ENCODE measurements at places on chromosomes 7 and 10. TPM values are rescaled to one million over a fixed set of nuclear protein-coding genes. Genes with fewer than 3 reads are reported as not detected.

LAMB4 gene
- total RNA-seq: not detected

MSMB gene
- total RNA-seq: 0.89 TPM

DPCD gene
- 33.4 TPM for total RNA-seq

ELOVL3 gene
- 0.14 TPM for total RNA-seq

LRWD1 gene
- 54.0 TPM for total RNA-seq

DNA sequence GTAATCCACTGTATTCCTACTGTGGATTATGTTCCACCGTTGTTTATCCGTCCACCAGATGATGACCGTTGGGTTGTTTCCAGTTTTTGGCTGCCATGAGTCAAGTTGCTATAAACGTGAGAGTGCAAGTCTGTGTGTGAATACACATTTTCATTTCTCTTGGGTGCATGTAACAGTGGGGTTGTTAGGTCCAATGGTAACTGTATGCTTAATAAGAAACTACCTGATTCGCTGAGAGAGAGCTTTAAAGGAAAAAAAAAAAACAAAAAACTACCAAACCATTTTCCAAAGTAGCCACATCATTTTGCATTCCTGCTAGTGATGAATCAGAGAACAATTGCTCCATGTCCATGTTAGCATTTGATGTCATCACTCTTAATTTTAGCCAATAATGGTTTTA lies 15.9 kb downstream of the UBN2 start:
- no peak for DNase-seq

DNA sequence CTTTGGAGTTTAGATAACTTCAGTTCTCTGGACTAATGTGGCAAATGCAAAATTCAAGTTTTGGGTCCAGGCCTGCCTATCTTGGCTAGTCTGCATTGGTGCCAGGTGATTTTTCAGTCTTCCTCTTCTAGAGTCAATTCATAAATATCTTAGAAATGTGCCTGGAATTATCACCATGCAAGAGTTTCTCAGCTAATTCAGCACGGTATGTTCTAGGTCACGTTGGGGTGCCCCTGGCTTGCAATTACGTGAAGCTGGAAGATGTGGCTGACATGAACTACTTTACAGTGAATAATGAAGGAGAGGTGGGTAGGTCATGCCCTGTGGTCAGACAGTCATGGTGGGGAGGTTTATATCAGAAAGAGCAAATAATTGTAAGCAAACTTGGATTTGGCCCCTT lies 25.0 kb downstream of the ZDHHC6 start:
- no peak for DNase-seq

DNA sequence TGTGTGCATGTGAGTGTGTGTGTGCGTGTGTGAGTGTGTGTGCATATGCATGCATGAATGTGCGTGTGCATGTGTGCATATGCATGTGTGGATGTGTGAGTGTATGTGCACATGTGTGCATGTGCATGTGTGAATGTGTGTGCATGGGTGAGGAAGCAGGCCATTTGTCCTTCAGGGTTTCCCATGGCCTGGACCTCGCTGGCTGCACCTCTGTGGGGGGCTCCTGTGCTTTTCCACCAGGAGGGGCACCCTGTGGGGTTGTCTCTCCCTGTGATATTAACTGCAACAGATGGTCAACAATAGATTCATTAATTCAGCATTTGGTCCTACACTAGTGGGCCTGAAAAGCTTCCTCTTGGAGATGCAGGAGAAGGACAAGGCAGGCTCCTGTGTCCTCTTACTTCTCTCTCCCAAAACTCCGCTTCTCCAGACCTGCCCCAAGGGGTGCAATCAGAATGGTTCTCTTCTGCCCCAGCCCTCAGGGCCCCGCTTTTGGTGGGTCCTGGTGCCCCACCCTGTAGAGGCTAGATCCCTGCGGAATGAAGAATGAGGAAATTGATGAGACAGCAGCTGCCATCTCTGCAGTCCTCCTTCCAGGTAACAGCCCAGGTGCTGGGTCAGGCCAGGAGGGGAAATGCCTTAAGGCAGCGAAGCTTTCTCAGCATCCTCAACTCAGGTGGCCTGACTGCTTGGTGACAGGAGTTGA lies 41.5 kb upstream of the NUB1 start:
- DNase-seq: no peak

DNA sequence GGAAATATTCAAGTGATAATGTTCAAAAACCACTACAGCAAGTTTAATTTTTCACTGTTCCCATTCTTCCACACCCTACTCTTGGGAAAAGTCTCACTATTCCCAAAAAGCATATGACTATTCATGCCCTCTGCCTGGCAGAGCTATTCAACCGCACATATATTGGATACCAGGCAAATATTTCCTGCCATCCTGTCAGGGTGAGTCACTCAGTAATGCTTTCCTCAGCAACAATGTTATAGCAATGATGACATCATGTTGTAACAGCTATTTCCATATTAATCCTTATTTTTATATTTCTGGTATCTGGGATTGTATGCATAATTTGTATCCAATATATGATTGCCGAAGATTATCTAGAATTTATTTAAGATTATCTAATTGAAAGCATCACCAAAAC lies 114.0 kb upstream of the PLXDC2 start:
- no peak for DNase-seq

DNA sequence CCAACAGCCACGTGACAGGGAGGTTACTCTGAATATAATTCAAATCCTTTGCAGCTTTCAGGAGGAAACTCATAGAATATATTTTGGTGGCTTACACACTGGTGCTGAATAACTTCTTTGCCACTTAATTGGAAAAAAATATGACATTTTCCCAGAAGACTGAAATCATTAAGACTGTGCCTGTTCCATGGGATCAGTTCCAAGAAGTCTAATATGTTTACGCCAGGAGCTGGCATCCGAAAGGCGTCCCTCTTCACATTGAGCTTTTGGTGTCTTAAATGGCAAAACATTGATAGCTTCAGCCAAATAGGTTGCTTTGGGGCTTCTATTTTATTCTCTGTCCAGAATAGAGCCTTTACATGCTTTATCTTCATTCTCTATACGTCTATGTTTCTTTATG lies 917.6 kb upstream of the LRRTM3 start:
- DNase-seq: no peak

GRCh38 chr7:2737771-2738540 lies 50.0 kb downstream of the AMZ1 start:
- DNase-seq: peak; percentile 24

Measured in H7 (cell line).